Effector CD4-positive, alpha-beta T cell (primary cell): ENCODE measurements at places on chromosomes 1 and 21.

- DNase-seq: no peak
Measured at GRCh38 chr21:33688353-33688752, 46.1 kb downstream of the ITSN1 start.

- no peak for DNase-seq
Measured at GRCh38 chr1:150999926-151000325, 6.8 kb downstream of the MINDY1 start.

DNA sequence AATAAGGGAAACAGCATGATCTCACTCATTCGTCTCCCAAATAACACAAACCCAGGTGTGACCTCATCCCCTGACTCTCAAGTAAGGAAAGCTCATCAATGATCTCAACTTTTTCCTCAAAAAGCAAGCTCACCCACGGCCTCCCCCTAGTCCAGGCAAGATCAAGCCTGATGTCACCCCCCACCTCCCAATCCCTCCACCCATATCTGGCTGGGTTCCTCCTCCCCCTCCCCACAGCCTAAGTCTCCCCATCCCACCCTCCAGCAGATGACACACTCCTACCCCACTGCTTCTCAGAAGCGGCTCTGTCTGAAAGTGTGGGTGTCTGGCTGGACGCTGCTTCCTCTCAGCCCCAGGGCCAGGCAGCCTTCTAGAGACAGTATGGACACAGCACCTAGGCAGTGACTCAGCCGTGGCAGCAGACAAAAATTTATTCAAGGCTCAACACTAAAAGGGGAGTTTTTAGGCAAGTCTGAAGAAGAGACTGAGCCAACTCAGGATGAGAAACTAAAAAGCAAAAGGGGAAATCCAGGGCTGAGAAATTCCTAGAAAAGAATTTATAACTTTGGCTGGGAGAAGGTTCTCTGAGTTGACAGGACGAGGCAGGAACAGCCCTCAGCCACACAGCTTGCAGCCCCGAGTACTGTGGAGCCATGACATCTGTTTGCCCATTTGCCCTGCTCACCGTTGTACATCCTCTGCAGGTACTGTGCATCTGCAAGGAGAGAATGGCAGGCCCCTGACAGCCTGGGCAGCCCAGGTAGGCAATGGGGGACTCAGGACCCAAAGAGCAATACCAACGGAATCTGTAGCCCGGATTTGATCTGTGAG, 81.6 kb upstream of the LRRC8D start:
- DNase-seq: no peak

- no peak for DNase-seq
Measured at GRCh38 chr1:91171898-91172297, 150.1 kb upstream of the ZNF644 start.

DNA sequence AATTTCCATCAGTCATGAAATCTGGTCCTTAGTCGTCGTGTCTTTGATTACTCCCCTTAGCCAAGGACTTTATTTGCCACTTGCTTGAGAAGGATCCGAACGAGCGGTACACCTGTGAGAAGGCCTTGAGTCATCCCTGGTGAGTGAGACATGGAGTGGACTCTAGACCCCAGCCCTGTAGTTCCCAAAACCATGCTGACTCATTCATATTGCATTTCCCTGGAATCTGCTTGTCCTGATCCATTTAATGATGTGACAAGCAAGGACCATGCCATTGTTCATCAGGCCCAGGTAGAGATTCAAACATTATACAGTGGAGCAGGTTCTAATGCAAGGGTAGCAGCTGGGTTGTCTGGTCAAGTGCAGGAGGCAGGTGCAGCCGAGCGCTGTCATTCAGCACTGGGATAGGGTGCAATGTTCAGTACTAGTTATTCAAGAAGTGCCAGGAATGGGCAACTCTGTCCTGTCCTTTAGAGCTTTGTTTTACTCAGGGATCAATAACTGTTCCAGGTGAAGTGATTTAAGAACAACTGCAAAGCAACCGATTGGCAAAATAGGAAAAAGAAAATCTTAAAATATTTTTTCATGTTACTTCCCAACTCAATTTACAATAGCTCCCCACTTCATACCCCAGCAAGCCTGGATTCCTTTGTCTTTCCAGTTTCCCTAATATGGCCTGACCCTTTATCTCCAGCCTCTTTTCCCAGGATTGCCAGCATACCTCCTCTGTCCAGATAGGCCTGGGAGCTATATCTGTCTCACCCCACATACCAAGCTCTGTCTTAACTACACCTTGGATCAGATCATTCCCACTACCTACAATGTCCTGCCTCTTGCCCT, 26.5 kb downstream of the CAMK1G start:
- DNase-seq: no peak

DNA sequence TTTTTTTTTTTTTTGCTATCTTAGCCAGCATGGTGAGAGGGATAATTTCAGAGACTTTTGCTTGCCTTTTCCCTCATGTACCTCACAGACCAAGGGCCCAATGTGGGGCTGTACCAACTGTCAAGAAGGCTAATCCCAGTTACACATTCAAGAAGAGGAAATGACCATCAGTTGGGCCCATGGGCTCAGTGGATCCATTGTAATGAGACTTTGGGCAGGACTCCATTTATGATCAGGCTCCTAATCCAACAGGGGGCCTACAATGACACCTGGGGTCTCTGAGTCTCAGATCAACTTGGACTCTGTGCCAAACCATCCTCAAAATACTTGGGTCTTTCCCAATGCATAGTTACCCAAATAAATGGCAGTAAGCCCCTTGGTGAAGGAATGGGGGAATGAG, 450.4 kb upstream of the VAMP3 start:
- DNase-seq: no peak

- DNase-seq: no peak
Measured at GRCh38 chr1:93567255-93567918, 114.2 kb downstream of the BCAR3 start.

GRCh38 chr21:36479415-36480402, at the start of gene CLDN14:
Gene CLDN14 (minus strand): TSS chr21:36480122. CDS start chr21:36461695, 18,427 bp downstream.
- no peak for DNase-seq

- no peak for DNase-seq
Measured at GRCh38 chr1:202658251-202658759, 51.9 kb downstream of the SYT2 start.

GRCh38 chr1:186653312-186653711, 26.9 kb downstream of the PTGS2 start:
- no peak for DNase-seq

DNA sequence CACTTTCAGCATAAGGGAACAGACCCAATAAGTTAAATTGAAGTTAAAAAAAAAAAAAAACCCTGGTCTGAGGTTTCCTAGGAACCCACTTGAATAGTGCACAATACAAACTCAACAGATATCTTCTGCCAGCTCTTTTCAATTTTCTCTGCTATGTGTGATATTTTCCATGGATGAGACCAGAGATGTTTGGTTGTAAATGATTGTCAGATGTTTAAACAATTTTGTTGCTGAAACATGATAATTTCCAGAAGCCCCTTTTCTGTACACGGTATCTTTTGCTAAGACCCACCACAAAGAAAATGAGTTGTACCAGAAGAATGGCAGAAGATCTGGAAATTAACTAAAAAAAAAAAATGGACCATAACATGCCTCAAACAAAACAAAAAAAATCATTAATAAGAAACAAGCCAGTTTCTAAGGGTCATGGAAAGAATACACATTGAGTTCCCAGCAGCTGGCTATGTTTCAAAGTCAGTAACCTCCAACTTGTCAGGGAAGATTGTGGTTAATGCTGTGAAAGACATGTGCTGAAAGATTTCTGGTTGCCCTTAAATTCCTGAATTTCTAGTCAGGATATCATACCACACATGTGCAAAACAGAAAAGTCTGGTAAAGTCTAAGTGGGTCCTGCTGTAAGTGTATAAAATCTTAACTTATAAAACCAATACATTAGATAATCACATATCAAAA, 35.6 kb upstream of the MGST3 start:
- no peak for DNase-seq

- DNase-seq: peak; percentile 15
Measured at GRCh38 chr1:235998812-235999211, 66.1 kb downstream of the NID1 start.

DNA sequence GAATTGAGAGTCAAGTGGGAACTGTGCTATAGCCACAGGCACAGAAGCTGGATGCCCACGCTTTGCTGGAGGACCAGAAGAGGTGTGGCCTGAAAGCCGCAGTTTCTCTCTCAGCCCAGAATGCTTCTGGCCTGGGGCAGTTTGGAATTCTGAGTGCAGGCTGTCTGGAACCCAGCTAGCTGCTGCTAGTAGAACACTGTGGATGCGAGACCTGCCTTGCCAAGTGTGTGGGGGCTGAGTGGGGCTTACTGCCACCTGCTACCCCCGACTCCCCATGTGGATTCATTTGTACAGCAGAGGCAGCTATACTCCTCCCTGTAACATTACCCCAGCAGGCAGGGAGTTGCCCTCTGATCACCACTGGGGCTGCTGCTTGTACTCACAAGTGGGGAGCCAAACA, 12.2 kb downstream of the ADAMTS1 start:
- no peak for DNase-seq

GRCh38 chr1:170168265-170168664, 22.5 kb downstream of the NTMT2 start:
- no peak for DNase-seq

- DNase-seq: no peak
Measured at GRCh38 chr1:57380923-57381322, 42.9 kb downstream of the DAB1 start.

GRCh38 chr1:107124694-107125093, 16.1 kb upstream of the NTNG1 start:
- DNase-seq: no peak

- DNase-seq: no peak
Measured at GRCh38 chr1:8572106-8572505, 245.3 kb downstream of the RERE start.

- no peak for DNase-seq
Measured at GRCh38 chr1:234726359-234726943, 116.5 kb upstream of the IRF2BP2 start.
